ENCODE measurements at places on chromosomes 3 and 15.

GRCh38 chr3:151210676-151211381, 7.8 kb upstream of the GPR171 start:
- no peak for DNase-seq

GRCh38 chr3:23926246-23926645, 9.3 kb downstream of the RPL15 start:
- DNase-seq, result no peak

DNA sequence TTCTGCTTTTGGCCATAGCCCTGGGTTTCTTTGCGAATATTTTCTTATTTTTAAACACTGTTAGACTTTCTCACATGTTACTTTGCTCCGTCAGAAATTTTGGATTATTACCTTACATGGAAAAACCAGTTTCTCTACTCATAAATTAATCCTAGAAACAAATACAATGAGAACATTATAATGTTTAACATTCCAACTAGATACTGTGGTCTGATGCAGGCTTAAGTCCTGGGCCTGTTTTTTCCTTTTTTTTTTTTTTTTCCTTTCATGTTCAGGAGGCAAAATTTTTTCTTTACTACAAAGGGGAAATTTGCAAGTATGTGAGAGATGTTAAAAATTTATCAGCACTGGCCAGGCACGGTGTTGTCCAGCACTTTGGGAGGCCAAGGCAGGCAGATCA, 28.9 kb downstream of the POPDC2 start:
- DNase-seq, result peak; percentile 45

GRCh38 chr15:39948817-39949216, 14.9 kb downstream of the EIF2AK4 start:
- DNase-seq, result no peak

- no peak for DNase-seq
Observed at GRCh38 chr3:60094392-60094947, 1044.6 kb upstream of the CFAP20DC start.

- DNase-seq, result no peak
Observed at GRCh38 chr3:106345353-106346027, 476.7 kb upstream of the CBLB start.

GRCh38 chr15:100132309-100132708, 209.5 kb downstream of the ADAMTS17 start:
- DNase-seq, result no peak

DNA sequence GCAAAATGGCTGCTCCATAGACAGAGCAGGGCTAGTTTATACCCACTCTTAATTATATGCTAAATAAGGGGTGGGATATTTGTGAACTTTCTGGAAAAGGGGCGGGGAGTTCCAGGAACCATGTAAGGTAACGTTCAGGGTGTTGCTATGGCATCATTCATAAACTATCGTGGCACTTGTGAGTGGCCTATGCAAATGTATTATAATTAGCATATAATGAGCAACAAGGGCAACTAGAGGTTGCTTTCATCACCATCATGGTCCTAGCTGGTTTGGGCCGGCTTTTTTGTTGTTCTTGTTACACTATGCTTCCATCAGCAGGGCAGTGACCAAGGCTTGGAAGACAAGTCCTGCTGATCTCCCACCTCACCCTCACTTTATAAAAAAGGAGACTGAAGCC, 43.2 kb upstream of the FGD5 start:
- no peak for DNase-seq

DNA sequence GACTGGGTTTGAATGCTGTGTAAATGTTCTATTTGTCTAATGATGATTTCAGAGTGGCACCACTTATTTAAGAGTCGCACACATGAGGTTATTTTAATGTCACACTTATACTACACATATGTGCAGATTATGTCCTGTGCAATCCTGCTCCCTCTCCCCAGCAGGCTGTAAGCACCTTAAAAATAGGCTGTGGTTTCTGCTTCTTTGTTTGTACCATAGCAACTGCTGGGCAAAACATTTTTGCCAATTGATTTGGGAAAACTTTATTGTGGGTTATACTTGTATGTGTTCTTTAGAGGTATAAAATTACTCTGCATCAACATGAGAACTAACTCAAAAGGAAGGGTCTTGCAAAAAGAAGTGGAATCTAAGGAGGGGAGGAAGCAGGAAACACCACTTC, 318.5 kb downstream of the NTRK3 start:
- DNase-seq, result no peak

Measured in islet precursor cell (in vitro differentiated cells).